ENCODE measurements at places on chromosomes 5 and 9.

- DNase-seq, result no peak
Measured at GRCh38 chr9:90176901-90177300, 465.7 kb downstream of the DIRAS2 start.

- DNase-seq, result no peak
Measured at GRCh38 chr5:138565100-138565821, 9.9 kb downstream of the HSPA9 start.

DNA sequence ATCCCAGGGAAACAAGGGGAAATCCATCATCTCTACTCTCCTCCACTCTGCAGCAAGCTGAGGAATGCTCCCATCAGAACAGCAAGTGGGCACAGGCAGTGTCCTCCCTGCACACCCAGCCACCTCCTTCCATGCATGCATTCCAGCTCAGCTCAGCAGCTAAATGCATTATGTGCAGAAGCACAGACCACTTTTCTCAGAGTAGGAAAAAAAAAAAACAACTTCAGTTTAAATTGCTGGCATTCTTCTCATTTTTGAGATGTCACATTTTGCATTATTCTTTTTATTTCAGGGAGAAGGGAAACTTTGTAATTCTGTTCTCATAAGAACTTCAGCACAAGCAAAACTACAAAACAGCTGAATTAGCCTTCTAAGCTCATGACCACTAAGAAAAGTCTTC is 312.2 kb downstream of the SEMA5A start:
- no peak for DNase-seq

DNA sequence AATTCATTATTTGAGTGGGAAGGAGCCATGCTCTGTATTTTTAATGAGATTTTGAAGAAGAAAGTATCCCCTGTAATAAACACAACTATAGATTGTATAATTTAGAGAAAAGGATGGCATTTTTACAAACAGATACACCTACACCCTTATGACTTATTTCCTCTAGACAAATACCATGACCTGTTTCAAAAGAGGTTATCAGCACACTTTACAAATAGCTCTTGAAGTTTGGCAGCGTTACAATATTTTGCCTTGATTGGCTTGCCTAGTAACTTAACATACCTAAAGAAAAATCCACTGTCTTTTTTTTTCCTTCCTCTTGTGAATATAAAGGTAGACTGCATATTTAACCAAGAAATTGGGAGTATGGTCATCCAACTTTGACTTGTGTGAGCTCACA is 28.5 kb upstream of the CETN3 start:
- DNase-seq, result no peak

GRCh38 chr9:125435776-125436612 is 174.4 kb downstream of the GAPVD1 start:
- no peak for DNase-seq

DNA sequence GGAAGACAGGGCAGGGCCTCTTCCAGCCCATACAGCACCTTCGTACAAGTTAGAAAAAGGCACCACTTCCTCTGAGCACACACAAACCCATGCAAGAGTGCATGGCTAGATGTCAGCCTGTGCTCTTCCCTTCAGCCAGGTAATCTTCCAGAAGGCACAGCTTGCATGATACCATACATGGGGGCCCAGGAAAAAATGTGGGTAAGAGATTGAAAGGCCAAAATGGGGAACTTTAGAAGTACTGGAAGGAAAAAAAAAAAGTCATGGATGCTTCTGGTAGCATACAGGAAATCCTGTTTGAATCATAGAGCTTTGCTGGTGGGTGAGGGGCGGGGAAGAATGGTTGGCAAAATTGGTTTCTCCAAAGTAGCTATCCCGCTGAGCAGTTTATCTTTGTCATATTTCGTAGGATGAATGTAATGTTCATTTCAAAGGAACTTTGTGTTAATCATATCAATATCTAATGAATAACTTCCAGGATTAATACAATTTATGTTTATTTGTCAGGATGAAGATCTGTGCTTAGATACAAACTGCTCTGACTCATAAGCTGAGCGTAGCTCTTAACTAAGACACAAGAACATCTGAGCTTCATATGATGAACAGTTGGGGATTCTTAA is 78.2 kb upstream of the MAP3K1 start:
- DNase-seq, result no peak

- no peak for DNase-seq
Measured at GRCh38 chr9:133844881-133845410, 106.8 kb upstream of the SARDH start.

- DNase-seq, result no peak
Measured at GRCh38 chr5:76850543-76851145, 830 bp downstream of the S100Z start.

DNA sequence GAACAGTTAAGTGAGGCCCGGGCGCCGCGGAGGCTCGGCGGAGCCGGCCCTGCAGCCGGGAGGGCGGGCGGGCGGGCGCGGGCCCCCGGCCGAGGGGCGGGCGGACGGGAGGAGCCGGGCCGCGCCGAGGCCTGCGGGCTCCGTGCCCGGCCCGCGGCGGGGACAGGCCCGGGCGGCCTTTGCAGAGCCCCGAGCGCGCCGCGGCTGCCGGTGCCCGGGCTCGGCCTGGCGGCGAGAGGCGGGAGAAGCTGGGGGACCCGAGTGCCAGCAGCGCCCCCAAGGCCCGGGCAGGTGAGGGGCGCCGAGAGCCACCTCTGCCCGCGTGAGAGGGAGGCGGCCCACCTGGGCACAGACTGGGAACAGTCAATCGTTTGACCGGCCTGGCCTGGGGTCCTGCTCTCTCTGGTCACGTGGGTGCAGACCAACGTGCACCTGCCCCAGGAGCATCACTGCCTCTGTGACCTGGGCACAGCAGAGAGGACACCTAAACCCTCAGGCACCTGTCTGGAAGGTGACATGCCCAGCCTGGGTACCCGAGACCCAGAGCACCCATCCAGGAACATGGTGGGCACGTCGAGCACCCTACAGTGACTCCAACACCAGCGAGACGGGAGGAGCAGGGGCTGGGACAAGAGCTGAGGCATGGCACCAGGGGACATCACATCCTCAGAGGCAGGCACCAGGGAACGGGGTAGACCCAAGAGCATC is 531 bp downstream of the MVB12B start:
- no peak for DNase-seq

- DNase-seq, result no peak
Measured at GRCh38 chr5:80967500-80968181, 7.5 kb downstream of the RASGRF2 start.

- DNase-seq, result no peak
Measured at GRCh38 chr5:90406466-90406865, 3.1 kb downstream of the CETN3 start.

- DNase-seq, result no peak
Measured at GRCh38 chr9:114899995-114900394, 30.4 kb downstream of the TNFSF8 start.

DNA sequence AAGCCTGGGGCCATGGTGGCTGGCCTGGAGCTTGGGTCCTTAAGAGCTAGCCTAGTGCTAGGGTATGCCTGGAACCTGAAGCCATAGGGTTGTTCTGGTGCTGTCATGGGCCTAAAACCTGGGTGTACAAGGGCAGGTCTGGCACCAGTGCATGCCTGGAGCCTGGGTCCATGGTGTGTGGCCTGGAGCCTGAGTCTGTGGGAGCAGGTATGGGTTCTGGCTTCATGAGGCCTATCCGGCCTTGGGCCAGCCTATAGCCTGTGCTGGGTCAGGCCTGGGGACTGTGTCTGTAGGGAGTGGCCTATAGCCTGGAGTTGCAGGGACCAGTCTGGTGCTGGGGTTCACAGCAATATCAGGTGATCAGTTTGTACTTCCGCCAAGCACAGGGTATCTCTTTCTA is 347.2 kb upstream of the MEF2C start:
- DNase-seq, result no peak

GRCh38 chr5:73286896-73287295 is 113.9 kb downstream of the TMEM174 start:
- no peak for DNase-seq

GRCh38 chr9:94533155-94533554 is 21.7 kb upstream of the PCAT7 start:
- no peak for DNase-seq

- no peak for DNase-seq
Measured at GRCh38 chr9:107620801-107621200, 131.2 kb upstream of the KLF4 start.

DNA sequence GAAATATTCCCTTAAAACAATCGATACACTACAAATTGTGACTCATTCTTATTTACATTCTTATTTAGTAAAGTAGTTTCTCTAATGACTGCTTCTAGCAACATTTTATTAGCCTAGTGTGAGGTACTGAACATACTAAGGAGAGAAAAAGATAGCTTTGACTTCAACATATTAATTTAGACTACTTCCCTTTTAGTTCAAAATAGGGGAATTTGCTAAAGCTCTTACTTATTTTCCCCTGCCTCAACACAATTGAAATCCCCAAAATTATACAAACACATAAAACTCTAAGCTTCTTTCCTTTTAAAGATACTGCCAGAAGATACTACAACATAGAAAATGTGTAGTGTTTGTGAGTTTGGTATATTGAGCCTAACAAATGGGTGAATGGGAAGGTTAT is 55.2 kb downstream of the ANXA1 start:
- no peak for DNase-seq

DNA sequence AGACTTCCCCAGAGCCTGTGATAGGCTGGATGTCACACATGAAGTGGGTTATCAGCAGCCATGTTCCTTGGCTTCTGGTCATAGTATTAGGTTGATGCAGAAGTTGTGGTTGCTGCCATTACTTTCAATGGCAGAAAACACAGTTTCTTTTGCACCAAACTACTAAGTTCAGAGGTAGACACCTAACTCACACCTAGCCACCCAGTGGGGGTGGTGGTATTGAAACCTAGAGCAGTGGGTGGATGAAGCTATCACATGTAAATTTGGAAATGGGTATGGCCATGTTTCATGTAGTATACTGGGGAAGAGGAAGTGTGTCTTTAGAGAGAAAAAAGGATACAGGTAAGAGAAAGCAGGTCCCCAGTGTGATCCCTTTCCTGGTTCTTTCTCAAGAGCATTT is 347.9 kb upstream of the SEMA6A start:
- DNase-seq, result no peak

GRCh38 chr9:137178201-137178938 is 6.5 kb upstream of the TMEM210 start:
- DNase-seq, result no peak

GRCh38 chr5:43193181-43193893 is 1.3 kb downstream of the NIM1K start:
- no peak for DNase-seq

- DNase-seq, result no peak
Measured at GRCh38 chr5:106493910-106494309, 1176.8 kb downstream of the EFNA5 start.

- DNase-seq, result no peak
Measured at GRCh38 chr9:79129865-79130480, 441.8 kb upstream of the TLE4 start.

DNA sequence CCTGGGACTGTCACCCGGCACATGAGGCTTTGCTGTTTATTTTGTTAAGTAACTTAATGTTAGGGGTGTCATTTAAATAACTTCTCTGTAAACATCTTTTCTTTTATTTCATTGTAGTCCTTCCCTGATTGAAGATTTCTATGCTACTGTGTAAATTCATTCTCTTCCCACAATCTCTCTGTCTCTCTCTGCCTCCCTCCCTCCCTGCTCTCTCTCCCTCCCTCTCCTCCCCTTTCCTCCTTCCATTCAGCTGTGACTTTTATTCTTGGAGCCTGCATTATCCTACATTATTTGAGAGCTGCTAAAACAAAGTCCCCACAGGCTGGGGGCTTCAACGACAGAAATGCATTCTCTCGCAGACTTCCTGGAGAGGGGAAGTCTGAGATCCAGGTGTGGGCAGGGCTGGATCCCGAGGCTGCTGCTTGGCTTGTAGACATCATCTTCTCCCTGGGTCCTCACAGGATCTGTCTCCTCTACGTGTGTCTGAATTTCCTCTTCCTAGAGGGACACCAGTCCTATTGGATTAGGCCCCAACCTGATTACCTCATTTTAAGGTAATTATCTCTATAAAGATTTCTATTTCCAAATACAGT is 18.4 kb downstream of the UBE2QL1 start:
- DNase-seq, result no peak

GRCh38 chr5:172485511-172486202 is 31.3 kb upstream of the SH3PXD2B start:
- DNase-seq, result no peak

- DNase-seq, result no peak
Measured at GRCh38 chr5:151917904-151918303, 6.7 kb downstream of the GLRA1 start.

DNA sequence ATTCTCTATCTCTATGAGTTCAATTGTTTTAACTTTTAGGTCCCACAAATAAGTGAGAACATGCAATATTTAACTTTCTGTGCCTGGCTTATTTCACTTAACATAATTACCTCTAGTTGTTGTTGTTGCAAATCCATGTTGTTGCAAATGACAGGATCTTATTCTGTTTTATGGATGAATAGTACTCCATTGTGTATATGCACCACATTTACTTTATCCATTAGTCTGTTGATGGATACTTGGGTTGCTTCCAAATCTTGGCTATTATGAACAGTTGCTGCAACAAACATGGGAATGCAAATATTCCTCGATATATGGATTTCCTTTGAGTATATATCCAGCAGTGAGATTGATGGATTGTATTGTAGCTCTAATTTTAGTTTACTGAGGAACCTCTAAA is 36.3 kb downstream of the MEGF9 start:
- no peak for DNase-seq

DNA sequence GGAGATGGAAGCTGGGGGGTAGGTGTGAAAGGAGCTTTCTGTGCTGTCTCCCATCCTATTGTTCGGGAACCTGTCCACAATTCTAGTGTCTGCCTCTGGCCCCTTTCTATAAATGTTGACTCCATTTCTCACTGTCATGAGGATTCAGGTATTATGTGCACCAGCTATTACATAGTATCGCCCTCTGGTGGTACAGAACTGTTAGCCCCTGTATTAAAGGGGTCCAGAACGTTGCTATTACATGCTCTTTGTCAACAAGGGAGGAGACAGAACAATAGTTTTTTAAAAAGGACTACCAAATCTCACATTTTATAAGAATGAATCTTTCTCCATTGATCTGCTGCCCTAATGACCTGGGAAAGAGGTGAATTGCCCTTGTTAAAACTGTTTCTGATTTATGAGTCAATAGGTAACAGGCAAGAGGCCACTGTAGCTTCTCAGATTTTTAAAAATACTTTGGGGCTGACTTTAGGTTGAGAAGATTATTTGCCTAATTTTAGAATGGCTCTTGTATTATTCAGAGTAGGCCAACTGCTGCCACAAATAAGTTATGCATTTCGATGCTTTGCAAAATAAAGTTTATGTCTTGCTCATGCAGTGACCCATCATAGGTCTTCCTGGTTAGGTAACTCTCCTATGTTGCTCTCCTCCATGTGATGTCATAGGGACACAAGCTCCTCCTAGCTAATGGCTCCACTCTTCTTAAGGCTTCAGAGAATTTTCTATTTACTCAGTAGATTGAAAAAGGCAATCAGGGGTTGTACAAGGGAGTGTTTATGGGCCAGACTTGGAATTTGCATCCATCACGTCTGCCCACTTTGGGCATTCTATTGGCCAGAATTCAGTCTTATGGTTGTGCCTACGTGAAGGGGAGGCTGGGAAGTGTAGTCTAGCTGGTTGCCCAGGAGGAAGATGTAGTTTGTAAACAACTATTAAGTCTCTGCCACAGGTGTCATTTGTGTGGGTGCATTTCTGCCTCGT is 20.8 kb downstream of the DCANP1 start:
- DNase-seq, result no peak

All from esophagus squamous epithelium (tissue), 5 donors.